ENCODE measurements at places on chromosomes 1 and 21.
A peak's percentile ranks its signal among the peaks of the same experiment; 100 is the strongest.

DNA sequence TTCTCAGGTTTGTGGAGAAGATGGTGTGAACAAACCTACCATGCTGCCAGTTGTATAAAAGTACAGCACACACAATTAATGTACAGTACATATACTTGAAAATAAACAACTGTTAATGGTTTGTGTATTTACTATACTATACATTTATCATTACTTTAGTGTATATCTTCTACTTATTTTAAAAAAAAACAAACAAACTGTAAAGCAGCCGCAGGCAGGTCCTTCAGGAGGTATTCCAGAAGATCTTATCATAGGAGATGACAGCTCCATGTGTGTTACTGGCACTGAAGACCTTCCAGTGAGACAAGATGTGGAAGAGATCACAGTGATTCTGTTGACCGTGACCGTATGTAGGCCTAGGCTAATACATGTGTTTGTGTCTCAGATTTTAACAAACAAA lies 155.7 kb downstream of the COP1 start:
- DNase-seq, result no peak

DNA sequence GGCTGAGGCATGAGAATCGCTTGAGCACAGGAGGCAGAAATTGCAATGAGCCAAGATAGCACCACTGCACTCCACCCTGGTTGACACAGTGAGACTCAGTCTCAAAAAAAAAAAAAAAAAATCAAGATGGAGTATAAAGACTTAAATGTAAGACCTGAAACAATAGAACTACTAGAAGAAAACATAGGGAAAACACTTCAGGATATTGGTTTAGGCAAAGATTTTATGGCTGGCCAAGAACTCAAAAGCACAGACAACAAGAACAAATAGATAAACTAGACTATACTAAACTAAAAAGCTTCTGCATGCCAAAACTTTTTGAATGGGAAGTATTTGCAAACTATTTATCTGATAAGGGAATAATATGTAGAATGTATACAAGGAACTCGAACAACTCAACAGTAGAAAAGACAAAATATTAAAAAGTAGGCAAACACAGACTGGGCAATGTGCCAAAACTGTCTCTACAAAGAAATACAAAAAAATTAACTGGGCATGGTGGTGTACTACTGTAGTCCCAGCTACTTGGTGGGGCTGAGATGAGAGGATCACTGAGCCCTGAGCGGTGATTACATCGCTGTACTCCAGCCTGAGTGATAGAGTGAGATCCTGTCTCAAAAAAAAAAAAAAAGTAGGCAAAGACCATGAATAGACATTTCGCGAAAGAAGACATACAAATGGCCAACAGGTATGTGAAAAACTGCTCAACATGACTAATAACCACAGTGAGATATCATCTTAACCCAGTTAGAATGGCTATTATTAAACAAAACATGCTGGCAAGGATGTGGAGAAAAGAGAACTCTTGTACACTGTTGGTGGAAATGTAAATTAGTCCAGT lies 25.3 kb downstream of the DTL start:
- DNase-seq, result no peak

DNA sequence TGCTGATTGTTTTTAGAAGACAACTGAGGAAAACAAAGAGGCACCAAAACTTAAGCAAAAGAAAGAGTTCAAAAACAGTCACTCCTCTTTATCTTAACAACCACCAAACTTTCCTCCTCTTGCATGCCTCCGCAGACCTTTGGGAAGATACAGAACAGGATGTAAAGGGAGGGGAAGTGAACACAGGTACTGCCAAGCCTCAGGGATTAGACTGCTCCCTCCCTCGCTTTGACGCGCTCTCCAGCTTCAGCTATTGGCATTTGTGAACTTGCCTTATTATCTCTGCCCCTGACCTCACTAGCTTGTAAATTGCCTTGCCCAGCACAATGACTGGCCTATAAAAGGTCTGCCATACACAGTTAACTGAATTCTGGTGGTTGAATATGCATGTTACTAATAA lies 4.8 kb upstream of the SRP9 start:
- no peak for DNase-seq

DNA sequence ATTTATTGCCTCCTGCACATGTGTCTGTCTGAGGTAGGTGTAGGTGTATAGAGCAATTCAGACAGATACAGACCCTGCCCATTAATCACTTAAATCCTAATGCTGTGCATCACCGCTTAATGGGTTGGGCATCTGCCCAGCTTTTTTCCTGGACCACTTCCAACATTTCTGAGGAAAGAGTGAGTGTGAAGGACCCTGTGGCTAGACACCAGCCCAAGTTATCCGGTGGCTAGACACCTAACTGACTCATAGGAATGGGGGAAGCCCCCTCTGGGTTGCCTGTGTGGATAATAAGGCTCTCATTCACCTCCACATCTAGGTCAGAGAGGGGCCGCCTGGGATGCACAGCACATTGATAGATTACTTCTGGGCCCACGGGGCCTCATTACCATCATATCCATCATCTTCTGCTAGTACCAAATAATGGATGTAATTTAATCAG lies 121.1 kb upstream of the RAVER2 start:
- DNase-seq, result peak; percentile 93

GRCh38 chr21:28485301-28486022 lies 507.2 kb downstream of the LTN1 start:
- peak; percentile 94 for DNase-seq

DNA sequence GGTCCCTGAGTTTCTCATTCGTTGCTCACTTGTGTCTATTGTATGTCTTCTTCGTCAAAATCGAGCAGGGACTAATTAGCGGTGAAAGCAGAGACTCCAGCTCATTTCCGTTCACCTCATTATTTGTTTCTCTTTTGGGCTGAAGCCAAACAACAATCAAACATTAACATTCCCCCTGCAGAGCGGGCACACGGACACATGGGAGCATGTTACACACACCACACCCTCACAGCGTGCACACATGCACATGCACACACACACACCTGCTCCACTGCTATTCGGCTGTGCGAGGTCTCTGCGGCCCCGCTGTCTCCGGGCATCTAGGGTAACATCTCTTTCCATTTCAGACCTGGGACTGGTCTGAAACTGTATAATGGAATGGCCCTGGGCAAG lies 58.5 kb upstream of the LRRC8D start:
- DNase-seq, result no peak

DNA sequence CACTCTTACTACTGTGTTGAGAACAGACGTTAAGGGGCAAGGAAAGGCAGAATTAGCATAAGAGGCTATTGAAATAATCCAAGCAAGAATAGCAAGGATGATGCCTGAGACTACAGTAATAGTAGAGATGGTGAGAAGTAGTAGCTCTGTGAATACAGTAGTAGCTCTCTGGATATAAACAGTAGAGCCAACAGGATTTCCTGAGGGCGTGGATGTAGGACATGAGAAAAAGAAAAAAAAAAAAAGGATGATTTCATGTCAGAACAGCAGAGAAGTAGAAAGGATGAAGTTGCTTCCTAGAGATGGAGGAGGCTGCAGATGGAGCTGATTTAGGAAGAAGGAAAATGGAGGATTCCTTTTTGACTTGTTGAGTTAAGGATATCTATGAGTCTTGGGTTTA lies 112.3 kb downstream of the OMA1 start:
- no peak for DNase-seq

- peak; percentile 31 for DNase-seq
Observed at GRCh38 chr1:19400875-19401534, 84.3 kb downstream of the CAPZB start.

- peak; percentile 93 for DNase-seq
Observed at GRCh38 chr1:59061876-59062275, 235.0 kb upstream of the FGGY start.

DNA sequence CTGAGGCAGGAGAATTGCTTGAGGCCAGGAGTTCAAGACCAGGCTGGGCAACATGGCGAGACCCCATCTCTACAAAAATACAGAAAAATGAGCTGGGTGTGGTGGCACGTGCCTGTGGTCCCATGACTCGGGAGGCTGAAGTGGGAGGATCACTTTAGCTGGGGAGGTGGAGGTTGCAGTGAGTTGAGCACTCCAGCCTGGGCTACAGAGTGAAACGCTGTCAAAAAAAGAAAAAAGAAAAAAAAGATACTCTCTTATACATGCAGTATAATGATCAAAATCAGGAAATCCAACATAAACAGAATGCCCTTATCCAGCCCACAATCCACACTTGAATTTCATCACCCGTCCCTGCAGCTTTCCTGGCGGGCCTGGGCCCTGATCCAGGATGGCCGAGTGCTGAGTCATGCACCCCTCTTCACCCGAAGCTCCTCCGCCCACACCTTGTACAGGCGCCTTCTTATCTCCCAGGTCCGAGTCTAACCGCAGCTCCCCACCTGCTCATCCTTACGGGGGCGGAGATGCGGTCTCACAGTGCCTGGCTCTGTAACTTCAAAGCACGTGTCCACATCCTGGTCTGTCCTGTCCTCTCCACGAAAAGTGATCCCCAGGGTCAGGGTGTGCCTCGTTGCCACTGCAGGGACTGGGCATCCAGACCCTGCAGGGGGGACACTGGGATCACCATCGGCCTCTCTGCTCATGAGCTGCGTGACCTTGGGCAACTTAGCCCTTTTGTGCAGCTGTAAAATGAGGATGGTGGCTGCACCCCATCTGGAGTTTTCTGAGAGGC lies 120.2 kb upstream of the SLC45A1 start:
- peak; percentile 89 for DNase-seq

DNA sequence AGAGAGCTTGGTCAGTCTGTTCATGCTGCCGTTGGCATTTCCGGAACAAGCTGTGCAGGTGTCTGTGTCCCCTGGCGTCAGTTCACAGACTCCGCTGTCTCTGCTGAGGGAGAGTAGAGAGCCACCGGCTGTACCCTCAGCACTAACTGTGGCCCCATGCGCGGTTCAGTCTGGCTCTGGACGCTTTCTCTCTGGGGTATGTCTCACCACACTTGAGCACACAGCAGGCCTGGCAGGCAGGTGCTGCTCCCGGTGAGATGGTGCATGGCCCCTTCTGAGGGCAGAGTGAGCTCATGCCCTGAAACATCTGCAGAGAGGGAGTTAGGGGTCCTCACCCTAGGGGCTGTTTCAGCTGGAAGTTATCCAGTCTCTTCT lies 60.0 kb upstream of the TLR5 start:
- no peak for DNase-seq

DNA sequence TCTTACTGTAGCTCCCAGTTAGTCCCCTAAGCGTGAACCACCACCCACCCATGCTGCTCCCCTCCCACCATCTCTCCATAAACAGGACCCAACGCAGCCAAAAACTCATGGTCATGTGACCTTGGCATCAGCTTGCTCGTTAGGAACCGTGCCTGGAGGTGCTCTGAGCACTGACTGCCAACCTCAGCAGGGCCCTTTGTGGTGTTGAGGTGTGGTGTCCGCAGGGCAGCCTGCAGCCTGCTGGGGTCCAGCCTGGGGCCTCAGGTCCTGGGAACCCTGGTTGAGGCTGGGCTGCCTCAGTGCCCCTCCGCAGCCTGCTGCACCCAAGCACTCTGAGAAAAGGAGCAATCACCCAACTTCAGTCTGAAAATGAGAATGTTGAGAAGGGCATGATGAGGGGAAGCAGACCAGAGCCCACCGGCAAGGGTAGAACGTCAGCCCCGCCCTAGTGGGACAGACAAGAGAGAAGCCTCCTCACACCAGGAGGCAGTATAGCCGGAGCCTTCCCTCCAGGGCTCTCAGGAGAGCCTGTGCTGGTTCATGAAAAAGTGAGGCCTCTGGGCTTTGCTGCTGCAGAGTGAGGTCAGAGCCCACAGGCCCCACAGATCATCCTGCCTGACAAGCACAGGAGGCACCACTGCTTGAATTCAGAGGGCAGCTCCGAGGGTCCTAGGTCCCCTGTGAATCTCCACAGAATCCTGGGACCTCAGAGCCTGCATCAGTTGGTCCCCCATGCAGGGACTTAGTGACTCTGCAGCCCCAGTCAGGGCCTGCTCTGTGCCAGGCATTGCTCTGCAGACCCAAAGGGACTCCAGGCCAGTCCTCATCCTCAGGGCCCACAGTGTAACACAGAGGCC lies 4.9 kb upstream of the COL6A2 start:
- DNase-seq, result peak; percentile 48

DNA sequence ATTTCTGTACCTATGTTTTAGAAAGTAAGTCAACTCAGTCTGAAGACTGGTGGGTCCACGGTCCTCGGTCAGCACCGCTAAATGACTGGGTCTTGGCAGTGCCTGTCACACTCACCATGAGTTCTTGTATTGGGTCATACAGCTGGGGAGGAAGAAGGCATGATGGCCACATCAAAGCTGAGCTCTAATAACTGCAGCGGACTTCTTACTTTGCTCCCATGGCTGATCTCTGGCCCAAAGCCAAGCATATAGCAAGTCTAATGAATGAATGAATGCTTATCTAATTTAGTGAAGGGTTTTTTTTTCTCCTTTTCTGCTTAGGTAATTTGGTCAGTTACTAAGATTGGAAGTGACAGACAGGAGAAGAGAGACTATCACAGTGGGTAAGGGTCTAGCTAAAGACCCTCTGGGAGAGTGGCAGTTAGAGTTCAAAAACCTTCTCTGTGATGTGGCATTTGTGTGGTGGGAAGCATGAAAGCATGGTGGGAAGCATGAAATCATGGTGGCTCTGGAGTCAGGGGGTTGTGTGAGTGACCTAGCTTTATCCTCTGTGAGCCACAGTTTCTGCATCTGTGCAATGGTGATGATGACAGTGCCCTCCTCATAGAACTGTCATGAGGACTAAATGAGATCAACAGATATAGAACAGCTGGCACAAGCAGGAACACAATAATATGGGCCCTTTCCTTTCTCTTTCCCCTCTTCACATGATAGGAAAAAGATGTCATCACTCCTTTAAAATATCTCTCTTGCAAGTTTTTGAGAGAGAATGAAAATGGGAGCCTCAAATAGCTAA lies 78.9 kb upstream of the JAK1 start:
- DNase-seq, result no peak

DNA sequence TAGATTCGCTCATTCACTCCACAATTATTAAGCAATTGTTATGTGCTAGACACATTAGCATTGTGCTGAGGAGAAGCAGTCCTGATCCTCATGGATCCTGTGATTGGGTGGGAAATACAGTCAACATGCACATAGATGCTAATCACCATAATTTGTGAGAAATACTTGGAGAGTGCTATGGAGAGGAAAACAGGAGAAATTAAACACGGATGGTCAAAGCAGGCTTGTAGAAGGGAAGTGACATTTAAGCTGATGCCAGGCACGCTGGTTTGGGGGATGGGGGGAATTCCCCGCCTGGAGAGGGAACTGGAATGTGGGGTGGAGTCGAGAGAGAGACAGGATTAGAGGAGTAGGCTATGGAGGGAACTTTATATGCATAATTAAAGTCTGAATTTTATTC lies 52.2 kb upstream of the L1TD1 start:
- DNase-seq, result peak; percentile 28

DNA sequence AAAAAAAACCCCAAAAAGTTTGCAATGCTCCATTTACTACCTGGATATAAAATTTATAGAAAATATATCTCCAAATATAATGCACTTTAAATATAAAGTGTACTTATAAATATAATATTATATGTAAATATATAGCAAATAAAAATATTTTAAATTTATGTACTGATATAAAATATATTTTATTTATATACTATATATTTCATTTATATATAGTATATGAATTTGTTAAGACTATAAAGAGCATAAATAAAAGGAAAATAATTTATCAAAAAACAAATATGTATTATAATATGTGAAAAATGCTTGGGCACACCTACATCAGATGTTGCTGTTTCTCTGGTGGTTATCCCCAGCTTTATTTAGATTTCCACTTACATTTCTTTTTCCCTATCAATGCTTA lies 71.0 kb upstream of the ZBTB18 start:
- no peak for DNase-seq

GRCh38 chr1:27556781-27557595 lies 47.0 kb downstream of the AHDC1 start:
- peak; percentile 95 for DNase-seq

All from fibroblast of upper back skin (primary cell).